Inflammatory macrophage treated with lipopolysaccharide for 4 hours (primary cell): ENCODE measurements at places on chromosomes 3 and 15.

- DNase-seq: no peak
Observed at GRCh38 chr15:90708516-90708915, 8.6 kb upstream of the BLM start.

- DNase-seq: no peak
Observed at GRCh38 chr3:80521081-80521480, 753.3 kb upstream of the ROBO1 start.

GRCh38 chr15:33022629-33023028 is 171.9 kb downstream of the FMN1 start:
- no peak for DNase-seq

DNA sequence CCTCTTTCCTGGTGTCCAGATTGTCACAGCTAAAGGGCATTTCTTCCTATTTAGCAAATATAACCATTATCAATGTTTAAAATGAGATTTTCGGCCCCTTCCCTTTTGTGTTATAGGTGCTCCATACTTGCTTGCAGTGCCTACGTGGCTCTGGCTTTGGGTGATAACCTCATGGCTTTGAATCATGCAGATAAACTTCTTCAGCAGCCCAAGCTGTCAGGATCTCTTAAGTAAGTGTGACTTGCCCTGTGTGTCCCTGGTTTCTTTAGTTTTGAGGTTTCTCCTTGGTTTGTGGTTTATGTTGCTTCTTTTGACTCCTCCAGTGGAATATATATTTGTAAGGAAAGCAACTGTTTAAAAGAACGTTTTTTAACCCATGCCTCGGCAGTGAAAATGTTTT is 58.5 kb upstream of the TRIM71 start:
- no peak for DNase-seq

DNA sequence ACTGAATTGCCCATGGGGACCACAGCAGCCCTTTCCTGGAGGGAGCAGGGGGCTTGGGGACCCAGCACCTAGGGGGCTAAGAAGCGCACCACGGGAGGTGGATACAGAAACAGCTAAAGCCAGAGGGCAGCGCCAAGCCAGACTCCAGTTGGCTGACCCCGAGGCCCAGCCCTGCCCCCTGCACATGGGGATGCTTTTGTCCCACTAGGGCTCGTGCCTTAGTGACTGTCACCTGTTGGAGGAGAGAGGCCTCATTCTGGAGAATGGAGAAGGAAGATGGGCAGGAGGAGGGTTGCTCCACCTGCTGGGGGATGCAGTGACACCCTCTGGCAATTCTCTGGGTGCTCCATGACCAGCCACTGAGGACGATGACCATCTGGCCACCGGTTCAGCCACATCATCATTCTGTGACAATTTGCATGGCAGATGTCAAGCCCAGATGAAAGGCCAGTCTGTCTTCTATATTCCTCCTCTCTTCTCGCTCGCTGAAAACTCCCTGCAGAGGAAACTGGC is 167.8 kb upstream of the TLE3 start:
- no peak for DNase-seq

DNA sequence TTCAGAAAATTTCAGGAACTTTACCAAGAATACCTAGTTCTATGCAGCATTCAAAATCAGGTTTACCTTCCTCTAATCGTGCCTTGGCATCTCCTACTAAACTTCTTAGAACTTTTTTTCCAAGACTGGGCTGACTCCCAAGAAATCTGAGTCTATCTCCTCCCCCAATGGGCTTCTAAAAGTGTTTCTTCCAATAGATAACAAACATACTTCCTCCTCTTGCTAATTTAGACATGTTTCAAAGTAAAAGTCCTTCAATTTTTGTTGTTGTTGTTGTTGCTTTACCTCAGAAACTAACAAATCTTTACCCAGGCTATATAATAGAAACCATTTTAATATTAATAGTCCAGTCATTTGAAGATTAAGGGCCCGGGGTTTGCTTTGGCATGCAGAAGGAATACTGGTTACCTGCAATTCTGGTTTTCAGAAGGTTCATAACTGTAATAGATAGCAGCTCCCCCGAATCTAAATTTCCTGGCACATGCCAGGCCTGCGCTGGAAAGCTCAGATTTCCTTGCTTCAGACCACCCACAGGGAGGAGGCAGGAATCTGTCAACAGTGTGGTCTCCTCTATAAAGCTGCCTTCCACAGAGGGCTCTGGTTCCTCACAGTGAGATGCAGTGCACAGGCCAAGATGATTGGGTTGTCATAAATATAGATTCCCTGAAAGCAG is 188.7 kb downstream of the THRB start:
- DNase-seq: no peak

DNA sequence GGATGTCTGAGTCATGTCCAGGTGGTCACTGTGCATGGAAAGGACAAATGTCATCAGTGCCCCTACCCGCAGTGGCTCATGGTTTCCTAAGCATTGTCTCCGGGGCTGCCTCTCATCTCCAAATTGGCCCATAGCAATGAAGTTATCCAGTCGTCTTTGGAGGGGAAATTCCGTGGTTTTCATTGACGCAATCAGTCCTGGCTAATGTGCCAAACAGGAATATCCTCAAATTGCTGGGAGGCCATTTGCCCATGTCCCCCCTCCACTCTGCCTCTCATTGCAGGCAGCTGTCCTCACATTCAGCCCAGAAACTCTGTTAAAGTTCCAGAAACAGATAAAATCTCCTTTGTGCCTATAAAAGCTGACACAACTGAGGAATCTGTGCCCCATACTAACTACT is 81.6 kb downstream of the MCTP2 start:
- DNase-seq: peak; percentile 36

- DNase-seq: no peak
Observed at GRCh38 chr3:86244905-86245304, 746.0 kb downstream of the VGLL3 start.
